ENCODE measurements at places on chromosomes 13 and 19.

DNA sequence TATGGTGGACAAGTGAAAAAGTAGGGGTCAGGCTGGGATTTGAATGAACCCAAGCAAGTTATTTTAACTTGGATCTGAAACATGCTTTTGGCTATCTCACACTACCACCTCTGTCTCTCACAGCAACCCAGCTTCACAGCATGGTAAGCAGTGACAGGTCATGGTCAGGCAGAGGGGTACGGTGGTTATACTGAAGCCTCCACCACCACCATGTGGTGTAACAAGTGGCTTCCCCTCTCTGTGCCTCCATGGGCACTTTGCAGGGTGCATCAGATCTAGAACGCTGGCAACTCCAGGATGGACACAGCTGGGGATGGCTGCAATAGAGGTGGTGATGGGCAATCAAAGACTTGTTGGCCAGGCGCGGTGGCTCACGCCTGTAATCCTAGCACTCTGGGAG is 739 bp upstream of the TMEM145 start:
- no peak for DNase-seq

GRCh38 chr13:28297341-28297740 is 159.0 kb downstream of the PAN3 start:
- no peak for DNase-seq

DNA sequence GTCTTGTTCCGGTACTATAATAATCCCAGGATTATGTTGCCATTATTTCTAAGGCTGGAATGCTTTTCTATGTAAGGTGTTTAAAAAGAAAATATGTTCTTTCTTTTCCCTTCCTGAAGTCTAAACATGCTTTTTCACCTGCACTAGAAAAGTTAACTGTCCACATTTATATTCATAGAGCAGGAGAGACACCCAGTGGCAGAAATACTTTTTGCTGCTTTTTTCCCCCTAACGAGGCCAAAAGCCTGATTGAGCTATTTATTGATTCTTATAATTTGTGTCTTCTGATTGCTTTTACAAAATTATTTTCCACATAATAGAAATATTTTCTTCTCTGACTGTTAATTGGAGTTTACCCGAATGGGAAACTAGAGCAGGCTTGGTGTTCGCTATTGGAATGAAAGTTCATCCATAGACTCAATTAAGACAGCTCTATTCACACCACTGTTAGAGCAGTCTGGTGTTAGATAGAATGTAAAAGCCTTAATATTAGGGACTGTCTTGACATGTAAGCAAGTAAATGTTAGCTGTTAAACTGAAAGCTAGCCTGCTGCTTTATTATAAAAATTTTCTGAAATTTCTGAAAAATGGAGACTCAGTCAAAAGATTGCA is 15.8 kb downstream of the GPR180 start:
- DNase-seq, result peak; percentile 60

- no peak for DNase-seq
These were observed 79.9 kb downstream of the FREM2 start for GRCh38 chr13:38766799-38767198.

GRCh38 chr19:36110487-36111199 is at the start of gene OVOL3:
Gene OVOL3 (plus strand): TSS chr19:36111143. CDS start chr19:36111203, 60 bp downstream.
- DNase-seq, result peak; percentile 26

- DNase-seq, result no peak
These were observed 9.9 kb downstream of the PALM3 start for GRCh38 chr19:14051980-14052379.

DNA sequence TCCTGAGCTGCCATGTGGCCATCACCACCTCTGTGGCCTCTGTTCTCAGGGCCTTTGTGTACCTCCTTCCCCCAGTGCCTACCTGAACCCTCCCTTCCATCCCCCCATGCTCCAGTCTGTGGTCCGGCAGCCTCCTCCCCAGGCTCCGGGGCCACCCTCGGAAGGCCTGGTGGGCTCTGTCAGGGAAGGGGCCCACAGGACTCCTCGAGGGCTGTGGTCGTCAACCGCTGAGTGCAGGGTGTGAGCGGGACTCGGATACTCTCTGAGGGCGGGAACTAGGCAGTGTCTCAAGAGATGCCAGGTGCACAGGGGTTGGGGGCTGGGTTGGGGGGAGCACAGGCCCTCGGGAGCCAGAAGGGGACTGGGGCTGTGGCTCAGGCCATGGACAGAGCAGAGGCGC is 3.9 kb downstream of the MAP2K7 start:
- DNase-seq, result no peak

GRCh38 chr13:109010912-109011311 is 381.5 kb downstream of the MYO16 start:
- no peak for DNase-seq

DNA sequence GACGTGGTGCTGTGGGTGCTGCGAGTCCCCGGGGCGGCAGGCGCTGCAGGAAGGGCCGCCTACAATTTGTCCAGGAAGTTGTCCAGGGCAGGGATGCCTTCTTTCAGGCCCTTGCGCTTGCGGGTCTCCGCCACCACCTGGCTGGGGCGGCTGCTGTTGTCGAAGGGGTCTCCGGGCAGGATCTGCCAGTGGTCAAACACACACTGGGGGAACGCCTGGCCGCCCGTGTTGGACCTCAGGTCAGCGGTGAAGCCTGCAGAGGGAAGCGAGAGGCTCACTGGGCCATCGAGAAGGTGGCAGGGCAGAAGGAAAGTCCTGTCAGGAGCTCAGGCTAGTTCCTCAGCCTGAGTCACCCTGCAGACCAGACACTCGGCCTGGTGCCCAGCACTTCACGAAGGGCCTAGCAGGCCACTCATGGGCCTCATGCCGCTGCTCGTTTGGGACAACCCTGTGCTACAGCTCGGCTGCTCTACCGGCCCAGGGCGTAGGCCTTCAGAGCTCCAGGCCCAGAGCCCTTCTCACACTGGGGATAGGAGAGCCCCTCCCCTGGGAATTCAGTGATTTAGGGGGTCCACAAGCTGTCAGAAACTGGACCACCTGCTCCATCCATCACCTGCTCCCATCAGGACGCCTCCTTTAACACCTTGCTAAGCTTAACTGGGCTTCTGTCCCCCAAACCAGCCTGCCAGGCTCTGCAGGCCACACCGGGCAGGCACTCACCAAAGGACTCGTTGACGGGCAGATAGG is 5.8 kb upstream of the DAPK3 start:
- no peak for DNase-seq

GRCh38 chr19:953445-954271 is 27.8 kb downstream of the ARID3A start:
- DNase-seq, result no peak

DNA sequence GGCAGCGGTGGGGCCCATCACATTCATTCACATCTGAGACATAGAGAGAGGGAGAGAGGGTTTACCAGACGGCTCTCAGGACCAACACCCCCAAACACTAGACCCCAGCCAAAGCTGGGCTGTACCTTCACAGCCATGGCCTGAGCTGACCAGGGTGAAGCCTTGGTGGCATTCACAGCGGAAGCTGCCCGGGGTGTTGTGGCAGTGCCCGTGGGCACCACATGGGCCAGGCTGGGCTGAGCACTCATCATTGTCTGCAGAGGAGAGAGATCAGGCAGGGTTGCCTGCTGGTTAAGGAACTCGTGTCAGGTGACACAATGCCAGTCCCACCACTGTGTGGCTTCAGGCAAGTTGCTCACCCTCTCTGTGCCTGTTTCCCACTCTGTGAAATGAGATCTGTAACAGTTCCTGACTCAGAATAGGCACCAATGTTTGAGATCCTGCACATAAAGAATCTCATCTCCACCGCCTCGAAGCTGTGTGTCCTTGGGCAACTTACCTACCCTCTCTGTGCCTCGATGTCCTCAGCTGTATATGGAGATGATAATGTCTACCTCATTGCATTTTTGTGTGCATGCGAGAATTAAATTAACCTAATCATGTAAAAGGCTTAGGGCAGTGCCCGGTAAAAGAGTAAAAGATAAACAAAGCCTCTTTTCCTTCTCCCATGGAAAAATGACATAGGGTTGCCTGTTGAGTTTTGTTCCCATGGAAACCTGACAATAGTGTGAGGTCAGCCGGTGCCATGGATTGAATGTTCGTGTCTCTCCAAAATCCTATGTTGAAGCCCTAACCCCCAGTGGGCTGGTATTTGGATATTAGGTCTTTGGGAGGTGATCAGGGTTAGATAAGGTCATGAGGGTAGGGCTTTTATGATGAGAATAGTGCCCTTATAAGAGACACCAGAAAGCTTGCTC is 22.9 kb downstream of the CCL25 start:
- DNase-seq, result no peak

GRCh38 chr13:59674616-59675015 is 489.1 kb downstream of the DIAPH3 start:
- DNase-seq, result peak; percentile 81

DNA sequence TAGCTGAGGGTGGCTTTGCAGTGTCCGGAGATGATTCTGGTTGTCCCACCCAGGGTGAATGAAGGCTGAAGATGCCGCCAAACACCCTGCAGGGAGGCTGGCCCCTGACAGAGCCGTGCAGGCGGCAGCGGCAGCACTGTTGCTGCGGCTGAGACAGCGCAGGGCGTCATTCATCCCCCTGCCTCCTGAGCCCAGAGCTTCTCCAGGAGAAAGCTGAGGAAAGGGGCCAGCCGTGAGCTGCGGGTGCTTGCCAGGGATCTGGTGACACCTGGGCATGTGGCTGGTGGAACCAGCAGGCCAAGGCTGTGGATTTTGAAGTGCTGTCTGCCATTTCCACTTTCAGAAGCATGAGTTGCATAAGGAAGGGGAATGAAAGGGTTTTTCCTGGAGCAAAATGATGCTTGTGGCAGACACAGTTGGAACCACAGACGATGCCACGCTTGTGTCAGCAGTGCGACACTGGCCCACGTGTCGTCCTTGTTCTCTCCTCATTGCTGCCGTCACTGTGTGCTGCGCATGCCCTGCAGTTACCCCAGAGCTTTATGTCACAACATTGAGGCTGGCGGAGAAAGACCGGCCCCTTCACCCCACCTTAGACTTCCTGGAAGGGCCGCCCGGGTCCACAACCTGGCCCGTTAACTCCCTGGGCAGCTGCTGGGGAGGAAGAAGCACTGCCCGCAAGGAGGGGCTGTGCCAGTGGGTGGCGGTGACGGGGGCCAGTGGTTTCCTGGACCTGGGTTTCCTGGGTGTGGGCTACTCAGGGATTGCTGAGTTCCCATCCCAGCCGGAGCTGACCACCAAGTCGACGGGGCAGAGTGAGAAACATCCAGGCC is 22.7 kb downstream of the TFDP1 start:
- no peak for DNase-seq

DNA sequence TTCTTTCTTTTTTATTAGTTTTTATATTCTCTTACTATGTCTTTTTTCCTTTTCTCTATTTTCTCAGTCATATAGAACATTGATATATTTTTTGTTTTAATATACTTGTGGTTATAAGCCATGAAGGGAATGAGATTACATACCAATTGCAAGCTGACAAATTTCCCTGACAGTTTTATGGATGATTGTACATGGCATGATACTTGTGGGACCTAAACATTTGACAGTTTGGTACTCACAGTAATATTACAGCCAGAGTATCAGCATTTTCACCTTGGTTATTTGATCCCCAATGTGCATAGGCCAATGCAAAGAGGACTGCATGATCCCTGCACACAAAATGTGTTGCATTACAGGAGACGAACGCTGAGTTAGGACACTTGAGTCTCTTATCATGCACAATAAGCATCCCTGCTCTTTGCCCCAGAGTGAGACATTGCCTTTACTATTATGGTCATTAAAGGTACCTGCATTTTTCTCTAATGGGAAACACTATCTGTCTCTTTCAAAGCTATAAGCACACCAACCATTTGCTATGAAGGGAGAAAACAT is 713.4 kb upstream of the PCDH20 start:
- DNase-seq, result no peak

Data from NCI-H2171 treated with DMSO at 0.1 percent for 48 hours (cell line).